ENCODE measurements at places on chromosomes 1 and 21.

GRCh38 chr1:239939602-239940001 lies 152.1 kb upstream of the FMN2 start:
- no peak for DNase-seq

DNA sequence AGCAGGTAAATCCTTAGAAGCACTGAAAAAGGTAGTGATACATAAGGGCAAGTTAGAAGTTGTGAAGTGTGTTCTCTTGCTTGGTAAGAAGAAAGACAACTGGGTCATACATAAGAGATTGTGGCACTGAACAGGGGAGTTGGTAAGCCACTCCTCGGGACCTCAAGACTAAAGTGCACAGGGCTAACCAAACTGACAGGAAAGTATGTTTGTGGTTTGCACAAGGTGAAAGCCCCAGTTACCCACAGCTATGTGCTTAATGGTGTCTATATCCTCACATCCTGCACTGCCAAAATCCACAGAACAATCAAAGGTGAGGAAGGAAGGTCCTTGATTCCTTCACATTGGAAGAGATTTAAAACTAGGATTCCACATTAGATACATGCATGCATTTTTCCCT lies 276.5 kb downstream of the DNM3 start:
- DNase-seq, result peak; percentile 55

- no peak for DNase-seq
Measured at GRCh38 chr1:212109728-212110127, 74.2 kb downstream of the DTL start.

- DNase-seq, result no peak
Measured at GRCh38 chr1:72288886-72289285, 6.5 kb upstream of the NEGR1 start.

DNA sequence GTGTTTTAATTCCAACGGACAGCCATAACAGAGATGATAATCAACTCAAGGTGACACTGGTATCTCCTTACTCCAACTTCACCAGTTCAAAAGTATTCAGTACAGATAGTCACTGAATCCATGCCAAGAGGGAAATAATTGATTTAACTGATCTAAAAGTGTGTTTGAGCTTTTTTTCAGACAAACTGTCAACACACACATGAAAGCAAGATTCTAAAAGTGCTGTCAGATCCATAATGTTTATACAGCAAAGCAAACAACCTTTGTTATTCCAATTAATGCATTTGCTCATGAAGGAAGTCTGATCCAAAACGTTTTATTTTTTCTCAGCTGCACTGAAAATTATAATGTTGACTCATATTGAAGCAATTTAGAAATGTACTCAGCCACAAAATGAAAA lies 5.9 kb upstream of the PRKAA2 start:
- DNase-seq, result no peak

DNA sequence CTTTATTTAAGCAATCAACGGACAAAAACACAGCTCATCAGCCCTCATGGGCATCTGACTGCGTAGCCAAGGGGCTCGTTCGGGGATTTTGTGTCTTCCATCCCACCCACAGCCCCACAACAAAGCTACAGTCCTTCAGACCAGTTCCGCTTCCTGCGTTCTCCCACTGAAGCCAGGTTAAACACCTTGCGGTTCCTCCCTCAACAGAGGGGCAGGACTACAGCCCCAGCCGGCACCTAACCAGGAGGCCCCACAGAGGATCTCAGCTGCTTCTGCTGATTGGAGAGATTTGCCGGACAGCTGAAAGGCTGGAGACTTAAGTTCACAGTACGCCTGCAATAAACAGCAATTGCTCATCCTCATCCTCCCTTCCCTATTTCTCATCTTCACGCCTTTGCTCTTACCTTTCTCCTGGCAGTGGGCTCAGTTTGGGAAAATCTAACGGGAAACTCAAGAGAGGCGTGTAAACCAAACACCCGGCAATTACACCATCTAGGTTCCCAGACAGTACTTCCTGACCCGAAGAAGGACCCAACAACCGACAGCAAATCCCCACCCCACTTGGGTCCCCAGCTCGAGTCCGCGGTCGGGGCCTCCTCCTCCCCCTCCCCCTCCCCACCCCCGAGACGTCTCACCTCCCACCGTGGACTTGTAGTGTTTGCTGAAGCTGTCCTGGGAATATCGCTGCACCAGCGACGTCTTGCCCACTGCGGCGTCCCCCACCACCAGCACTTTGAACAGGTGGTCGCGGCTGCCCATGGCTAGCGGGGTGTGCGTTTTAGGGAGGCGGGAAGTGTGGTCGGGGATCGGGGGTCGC lies 876 bp downstream of the RAB29 start:
- DNase-seq, result peak; percentile 76

GRCh38 chr21:45306832-45307571 lies 19.3 kb upstream of the POFUT2 start:
- no peak for DNase-seq

DNA sequence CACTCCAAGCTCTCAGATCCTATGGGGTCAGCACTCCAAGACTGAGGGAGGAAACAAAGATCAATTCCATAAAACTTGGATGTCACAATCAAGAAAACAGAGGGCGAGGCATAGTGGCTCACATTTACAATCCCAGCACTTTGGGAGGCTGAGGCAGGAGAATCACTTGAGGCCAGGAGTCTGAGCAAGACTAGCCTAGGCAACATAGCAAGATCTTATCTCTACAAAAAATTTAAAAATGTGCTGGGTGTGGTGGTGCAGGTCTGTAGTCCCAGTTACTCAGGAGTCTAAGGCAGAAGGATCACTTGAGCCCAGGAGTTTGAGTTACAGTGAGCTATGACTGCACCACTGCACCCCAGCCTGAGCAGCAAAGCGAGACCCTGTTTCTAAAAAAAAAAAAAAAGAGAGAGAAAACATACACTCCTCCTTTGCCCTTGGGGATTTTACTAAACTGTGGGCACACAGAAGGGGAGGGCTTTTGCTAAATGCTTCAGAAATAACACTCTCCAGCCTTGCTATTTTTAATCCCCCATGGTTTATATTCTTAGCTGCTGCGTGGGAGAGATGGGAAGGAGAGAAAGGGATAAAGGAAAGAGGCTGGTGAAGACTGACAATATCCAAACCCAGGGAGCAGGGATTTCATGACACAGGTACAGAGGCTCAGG lies 18.1 kb downstream of the ARHGEF2 start:
- DNase-seq, result no peak

GRCh38 chr1:226211181-226211821 lies 12.2 kb upstream of the MIXL1 start:
- no peak for DNase-seq

DNA sequence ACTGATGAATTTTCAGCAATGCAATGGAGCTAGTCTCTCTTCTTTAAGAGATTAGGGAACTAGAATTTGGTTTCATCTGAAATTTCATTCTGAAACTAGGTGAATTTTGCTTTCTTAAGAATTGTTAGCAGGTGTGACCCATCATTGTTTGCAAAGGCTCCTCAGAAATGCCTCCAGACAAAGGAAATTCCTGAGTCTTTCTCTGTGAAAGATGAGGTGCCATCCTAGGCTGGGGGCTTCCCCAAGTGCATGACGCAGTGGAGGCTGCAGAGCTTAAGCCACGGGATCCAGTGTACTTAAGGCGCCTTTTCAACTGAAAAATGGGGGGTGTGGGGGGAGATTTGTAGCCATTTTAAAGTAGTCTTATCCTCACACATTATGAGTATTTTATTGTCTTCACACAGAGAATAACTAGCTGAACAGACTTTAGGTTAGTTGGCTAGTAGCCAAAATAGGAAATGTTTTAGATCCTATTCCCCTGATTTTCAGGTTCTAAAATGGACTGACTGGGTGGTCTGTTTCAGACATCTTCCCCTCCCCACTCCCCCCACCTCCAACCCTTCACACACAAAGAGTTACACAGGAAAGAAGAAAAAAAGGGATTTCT lies 202.0 kb downstream of the NFIA start:
- DNase-seq, result no peak

GRCh38 chr21:44317241-44317782 lies 17.5 kb downstream of the PFKL start:
- DNase-seq, result no peak

DNA sequence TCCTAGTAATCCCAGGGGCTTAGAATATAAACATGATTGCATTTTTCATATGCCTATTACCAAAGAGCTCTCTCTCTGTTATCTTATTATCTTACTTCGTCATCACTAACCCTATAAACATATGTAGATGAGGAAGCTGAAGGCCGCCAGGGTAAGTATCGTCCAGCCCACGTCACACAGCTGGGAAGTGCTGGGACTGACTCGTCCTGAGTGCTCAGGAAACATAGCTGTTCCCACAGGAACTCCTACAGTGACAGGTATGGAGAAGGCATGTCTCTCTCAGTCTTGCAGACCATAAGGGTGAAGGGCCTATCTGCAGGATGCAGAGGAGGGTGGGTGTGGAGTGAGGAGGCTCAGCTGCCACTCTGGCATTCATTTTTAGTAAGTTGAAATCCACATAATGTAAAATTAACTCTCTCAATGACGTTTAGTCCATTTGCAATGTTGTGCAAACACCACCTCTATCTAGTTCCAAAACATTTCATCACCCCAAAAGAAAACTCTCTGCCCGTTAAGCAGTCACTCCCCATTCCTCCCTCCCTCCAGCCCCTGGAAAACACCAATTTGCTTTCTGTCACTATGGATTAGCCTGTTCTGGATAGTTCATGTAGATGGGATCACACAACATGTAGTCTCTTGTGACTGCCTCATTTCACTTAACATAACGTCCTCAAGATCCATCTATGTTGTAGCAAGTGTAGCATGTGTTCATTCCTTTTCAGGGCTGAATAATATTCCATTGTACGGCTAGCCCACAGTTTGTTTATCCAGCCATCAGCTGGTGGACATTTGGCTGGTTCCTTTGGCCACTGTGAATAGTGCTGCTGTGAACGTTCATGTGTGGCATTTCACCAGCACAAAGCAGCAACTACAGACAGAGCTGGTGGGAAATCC lies 68.3 kb downstream of the TCP10L start:
- DNase-seq, result no peak

GRCh38 chr1:29948581-29948980 lies 712.3 kb downstream of the PTPRU start:
- no peak for DNase-seq

DNA sequence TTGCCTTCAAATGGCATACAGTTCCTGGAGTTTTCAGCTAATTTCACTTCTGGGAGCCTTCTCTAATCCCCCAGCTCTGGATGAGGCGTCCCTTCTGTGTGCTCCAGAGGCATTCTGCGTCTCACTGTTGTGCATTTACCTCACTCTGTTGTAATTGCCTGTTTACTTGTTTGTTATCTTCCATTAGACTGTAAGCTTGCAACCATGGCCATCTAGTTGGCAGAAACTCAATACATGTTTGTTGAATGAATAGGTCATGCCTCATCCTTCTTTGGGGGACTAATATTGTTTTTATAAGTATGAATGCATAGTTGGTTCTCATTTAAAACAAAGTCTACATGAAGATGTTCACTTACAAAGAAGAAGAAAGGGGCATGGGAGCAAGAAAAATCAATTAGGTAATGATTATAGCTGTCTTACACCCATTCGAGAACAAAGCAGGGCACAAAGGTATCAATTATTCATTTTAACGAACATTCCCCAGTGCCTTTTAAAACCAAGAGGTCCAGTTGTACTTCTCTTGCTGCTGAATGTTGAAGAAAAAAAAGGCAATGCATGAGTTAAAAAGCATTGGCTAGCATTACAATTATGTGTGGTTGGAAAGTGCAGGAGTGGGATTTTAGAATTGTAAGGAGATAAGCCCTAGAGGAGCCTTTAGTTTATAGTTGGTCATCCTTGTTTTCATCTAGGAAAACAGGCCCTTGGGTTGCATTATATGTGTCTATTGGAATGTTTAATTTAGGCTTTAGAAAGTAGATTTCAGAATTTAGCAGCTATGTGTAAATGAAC lies 6.0 kb downstream of the RGL1 start:
- no peak for DNase-seq

- no peak for DNase-seq
Measured at GRCh38 chr1:226607821-226608220, 59.3 kb downstream of the STUM start.

GRCh38 chr1:241391926-241392710 lies 35.1 kb upstream of the RGS7 start:
- no peak for DNase-seq

DNA sequence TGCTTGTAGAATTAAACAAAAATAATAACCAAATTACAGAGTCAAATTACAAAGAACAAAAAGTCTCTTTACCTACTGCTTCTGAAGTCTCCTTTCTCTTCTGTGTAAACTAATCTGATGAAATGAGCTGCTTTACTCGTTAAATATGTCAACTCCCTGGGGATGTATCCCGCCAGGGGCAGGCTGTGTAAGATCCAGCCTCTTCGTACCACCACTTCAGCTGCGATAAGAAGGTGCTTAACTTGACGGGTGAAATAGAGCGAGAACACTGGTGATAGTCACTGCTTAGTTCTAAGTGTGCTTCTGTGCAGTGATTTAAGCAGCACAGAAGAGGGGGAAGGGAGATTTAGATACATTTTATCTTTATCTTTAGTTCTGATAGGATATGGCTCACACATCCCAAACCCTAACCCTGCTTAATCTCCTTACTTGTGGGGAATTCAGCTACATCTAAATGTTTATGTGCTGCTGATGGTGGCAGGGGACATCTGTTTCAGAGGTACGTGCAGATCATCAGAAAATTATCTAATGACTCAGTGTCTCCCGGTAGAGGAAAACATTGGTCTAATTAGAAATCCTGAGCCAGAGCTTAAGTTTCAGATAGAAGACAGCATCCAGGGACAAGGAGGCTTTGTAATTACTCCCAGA lies 46.0 kb downstream of the RHOU start:
- no peak for DNase-seq

DNA sequence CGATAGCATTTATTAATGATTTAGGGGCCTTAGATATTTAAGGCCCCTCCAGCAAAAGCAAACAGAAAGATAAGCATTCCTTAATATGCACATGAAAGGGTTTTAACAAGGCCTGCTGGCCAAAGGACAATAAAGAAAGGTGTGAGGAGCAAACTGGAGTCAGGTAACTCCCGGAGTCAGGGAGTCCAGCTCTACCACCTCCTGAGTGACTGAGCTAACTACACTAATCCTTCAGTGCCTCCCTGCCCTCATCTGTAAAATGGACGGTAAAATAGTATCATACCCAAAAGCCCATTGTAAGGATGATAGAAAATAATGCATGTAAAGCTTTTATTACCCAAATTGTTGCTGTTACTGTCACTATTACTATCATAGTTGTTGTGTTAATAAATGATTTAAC lies 161.7 kb downstream of the SIPA1L2 start:
- DNase-seq, result no peak

- DNase-seq, result no peak
Measured at GRCh38 chr1:61337037-61337436, 254.7 kb downstream of the NFIA start.

DNA sequence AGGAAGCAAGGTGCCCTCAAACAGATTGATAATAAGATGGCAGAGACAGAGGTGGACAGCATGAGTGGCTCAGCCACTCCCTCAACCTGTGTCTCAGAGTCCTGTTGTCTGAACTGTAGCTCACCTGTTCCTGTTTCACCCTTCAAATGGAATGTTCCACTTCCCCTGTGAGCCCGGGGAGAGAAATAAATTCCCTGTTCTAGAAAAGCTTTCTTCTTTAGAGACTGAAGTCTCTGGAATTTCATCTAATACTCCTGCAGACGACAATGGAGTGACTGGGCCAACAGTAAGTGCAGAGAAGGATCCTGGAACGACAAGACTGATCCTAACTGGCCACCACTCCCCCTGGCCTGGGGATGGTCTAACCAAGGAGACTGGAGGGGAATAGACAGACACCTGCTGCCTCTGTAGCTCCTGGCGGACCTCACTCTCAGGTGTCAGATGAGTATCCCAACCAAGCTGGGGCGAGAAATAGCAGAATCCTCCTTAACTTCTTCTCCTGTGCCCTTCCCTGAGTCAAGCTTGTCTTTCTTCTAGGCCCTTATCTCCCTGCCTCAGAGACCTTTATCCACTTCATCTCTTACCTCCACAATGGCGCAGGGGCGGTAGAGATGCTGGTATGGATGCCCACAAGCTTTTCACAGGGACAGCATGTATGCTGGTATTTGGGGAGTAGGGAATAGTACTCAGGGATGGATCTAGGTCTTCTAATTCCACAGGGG lies 45.4 kb downstream of the PLEKHA6 start:
- no peak for DNase-seq
